ENCODE measurements at places on chromosomes 5 and 9.
A peak's percentile ranks its signal among the peaks of the same experiment; 100 is the strongest.

- DNase-seq = peak; percentile 57
These were observed 265.8 kb downstream of the MLLT3 start for GRCh38 chr9:20356403-20357036.

DNA sequence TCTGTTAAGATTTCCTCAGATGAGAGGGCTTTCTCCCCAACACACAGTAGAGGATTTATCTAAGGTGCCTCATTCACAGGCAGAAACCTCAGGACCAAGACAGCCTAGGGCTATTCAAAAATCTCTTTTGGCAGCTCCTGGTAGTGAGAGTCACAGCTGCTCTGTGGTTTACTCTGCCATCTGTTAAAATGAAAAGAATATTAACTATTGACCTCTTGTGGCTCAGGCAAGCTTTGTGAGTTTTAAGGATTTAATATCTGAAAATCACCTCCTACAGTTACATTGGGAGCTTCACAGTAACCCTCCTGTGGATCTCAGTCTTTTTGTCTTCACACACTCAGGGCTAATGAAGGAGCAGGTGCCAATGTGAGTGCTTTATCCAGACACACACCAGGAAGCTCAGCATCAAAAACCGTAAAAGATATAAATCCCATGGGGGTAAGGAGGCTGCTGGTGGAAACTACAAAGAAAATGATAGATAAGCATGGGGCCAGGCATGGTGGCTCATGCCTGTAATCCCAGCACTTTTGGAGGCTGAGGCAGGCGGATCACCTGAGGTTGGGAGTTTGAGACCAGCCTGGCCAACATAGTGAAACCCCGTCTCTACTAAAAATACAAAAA, 29.7 kb downstream of the PPP1R2B start:
- DNase-seq = no peak

GRCh38 chr5:159705948-159706347, 210.3 kb upstream of the ADRA1B start:
- DNase-seq = no peak

DNA sequence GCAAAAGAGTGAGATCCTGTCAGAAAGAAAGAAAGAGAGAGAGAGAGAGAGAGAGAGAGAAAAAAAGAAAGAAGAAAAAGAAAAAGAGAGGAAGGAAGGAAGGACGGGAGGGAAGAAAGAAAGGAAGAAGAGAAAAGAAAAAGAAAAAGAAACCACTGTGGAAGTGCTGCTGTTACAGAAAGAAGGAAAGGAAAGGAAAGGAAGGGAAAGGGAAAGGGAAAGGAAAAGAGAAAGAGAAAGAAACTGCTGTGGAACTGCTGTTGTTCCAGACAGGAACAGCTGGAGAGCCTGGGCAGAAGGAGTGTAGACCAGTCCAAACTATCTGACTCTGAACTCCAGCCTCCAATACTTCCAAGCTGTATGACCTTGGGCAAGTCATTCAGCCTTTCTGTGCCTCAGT, 220.7 kb upstream of the WWC1 start:
- no peak for DNase-seq
